ENCODE measurements at places on chromosomes 1 and 21. TPM values are rescaled to one million over a fixed set of nuclear protein-coding genes. Genes with fewer than 3 reads are reported as not detected.

DNA sequence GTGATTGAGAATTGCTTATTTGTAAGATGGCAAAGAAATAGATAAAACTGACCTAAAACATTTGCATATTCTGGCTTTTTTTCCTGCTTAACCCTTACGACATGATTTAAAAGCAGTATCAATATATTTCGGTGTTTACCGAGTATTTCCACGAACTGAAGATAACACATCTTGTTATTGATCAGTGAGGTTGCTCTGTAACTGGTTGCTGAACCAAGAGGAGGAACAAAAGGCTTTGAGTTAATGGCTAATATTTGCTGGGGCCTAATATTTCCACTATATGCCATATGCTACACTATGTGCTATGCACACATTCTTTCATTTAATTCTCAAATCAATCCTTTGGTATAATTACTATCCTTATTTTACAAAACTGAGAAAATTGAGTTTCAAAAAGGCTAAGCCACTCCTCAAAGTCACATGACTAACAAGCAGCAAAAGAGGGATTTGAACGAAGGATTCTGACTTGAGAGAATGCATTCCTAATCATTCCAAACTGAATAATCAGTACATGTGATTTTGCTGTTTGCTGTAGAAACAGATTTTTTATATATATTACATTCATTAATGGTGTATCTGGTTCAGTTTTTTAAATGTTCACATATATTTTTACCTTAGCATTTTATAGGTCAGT is 346.0 kb downstream of the USP25 start:
- no peak for DNase-seq

GRCh38 chr1:115624859-115625258 is 16.9 kb upstream of the VANGL1 start:
- DNase-seq, result peak; percentile 30

DNA sequence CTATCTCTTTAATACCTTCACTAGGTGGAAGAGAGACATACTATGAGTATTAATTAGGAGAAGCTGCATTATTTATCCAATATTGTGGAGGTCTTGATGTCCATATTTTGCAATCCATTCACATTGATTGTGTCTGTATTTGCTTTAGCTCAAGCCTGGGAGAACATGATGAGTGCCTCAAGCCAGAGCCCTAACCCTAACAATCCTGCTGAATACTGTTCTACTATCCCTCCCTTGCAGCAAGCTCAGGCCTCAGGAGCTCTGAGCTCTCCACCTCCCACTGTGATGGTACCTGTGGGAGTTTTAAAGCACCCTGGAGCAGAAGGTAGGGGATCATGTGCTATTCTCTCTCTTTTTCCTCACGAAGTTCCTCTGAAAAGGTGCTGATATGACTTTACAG is 99.5 kb downstream of the CC2D1B start:
- DNase-seq, result no peak

The HSD3B1 gene
- not detected for total RNA-seq

The EXTL2 gene
- total RNA-seq, result 6.4 TPM

The DNMT3L gene
- total RNA-seq, result not detected

The AMY2A gene
- not detected for total RNA-seq

DNA sequence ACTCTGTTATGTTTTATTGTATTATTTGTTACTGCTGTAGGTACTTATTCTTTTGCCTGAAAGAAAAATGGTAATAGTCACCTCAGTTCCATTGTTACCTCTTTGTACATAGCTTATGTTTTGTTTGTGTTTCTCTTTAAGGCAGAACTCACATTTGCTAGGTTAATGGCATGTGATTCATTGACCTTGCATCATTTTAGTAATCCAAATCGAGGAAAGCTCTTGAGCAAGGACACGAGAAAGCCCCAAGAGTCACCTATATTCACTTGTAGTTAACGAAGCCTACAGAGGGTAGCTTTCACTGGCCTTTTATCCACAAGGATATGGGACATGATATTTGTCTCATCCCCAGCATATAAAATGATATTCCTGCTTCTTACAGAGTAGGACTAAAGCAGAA is 1765.2 kb downstream of the NCAM2 start:
- DNase-seq, result no peak

DNA sequence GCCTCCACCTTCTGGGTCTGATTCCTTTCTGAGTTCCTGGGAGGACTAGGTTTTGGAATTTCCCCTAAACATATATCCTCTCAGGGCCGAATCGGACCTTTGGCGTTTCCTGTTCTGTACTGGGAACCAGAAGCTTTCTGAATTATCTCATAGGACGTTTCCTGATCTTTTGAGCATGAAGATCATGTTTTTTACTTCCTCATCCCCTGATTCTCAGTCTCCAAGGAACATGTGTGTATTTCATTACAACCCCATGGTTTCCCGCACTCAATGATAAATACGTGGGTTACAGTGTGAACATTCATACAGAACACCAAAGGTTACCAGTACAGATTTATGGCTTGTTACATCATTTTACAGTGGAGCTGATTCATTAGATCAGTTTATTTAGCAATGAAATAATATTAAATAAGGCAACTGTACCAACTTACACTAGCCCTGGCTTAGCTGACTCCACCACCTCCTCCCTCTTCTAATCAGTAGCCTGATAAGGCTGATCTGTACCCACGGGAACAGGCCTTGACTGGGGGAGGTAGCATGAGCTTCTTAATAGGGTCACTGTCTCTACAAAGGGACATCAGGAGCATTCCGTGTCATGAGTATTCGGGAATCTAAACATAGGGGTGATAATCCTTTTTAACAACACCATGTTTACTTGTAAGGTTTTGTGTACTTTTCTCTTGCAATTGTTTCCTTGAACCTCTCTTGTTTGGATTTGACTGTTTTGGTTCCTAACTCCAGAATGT is 57.8 kb upstream of the ERRFI1 start:
- DNase-seq, result peak; percentile 68
